ENCODE measurements at places on chromosomes 4 and X. TPM values are rescaled to one million over a fixed set of nuclear protein-coding genes. Genes with fewer than 3 reads are reported as not detected.
A peak's percentile ranks its signal among the peaks of the same experiment; 100 is the strongest.

CSAG3 gene
- not detected for total RNA-seq

THOC2 gene
- total RNA-seq = 62.9 TPM

FGA gene
- not detected for total RNA-seq

PPEF2 gene
- not detected for total RNA-seq

KIF4A gene
- 5.6 TPM for total RNA-seq

P2RY8 gene
- not detected for total RNA-seq

SMIM10L2A gene
- total RNA-seq = 0.66 TPM

GRCh38 chr4:8217871-8218270 lies 18.8 kb downstream of the SH3TC1 start:
- no peak for DNase-seq

DNA sequence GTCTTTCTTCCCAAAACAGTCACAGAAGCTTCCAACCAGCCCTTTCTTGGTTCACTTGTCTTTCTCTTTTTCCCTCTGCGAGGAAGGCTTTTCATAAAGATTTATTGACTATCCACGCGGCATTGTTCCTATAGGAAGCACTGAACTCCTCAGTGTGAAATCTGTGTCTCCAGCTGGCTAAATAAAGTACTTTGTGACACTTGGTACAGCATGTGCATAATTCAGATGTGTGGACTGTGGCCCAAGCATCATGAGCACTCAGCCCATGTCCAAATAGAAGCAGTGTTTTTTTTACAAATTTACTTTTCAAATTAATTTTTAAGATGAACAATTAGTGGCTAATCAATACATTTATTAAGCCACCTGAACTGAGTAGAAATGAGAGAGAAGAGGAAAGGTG lies 146.4 kb downstream of the EDA start:
- DNase-seq = no peak

DNA sequence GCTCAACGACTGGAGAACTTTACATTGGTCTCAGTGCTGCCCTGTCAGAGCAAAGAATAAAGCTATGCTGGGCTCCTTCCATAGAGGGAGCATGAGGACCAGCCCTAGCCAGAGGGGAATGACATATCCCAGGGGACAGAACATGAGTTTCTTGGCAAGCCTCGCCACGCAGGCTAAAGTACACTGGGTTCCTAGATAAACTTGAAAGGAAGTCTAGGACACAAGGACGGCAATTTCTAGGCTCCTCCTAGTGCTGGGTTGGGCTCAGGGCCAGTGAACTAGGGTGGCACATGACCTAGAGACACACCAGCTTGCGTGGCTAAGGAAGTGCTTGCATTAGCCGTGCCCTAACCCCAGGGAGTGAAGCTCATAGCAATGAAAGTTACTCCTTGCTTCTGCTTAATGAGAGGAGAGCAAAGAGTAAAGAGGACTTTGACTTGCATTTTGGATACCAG lies 141.0 kb downstream of the MAB21L2 start:
- DNase-seq = no peak

DNA sequence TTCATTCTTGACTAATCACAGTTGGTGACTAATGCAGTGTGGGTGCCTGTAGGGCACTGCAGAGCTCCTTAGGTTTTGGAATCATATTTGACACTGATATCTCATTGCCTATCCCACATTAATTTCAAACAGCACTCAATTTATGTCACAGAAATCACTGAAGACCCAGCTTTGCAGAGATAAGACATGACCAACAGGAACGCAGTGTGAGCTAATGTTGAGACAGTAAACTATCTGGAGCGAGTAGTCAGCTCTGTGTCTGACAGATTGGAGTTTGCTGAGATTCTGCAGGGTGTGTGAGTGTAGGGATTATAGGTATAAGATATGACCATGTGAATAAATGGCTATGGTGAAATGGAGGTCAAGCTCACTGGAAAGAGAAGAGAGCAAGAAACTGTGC lies 1586.1 kb upstream of the AGA start:
- no peak for DNase-seq

DNA sequence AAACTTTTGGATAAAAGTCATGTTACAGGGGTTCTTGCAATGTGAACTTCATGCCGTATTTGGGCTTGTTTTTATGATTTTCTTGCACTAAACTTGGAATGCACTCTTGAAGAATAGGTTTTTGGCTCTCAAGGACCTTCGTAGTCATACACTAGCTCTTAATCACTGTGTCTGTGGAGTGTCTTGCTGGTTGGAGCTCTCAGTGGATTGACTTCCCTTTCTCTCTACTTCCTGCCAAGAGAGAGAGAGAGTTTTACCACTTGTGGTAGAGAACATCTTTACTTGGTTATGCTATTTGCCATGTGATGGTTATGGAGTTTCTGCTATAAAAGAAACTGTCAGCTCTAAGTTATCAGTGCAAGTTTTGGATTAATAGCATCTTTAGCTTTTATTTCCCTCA lies 112.4 kb downstream of the BMPR1B start:
- peak; percentile 50 for DNase-seq

DNA sequence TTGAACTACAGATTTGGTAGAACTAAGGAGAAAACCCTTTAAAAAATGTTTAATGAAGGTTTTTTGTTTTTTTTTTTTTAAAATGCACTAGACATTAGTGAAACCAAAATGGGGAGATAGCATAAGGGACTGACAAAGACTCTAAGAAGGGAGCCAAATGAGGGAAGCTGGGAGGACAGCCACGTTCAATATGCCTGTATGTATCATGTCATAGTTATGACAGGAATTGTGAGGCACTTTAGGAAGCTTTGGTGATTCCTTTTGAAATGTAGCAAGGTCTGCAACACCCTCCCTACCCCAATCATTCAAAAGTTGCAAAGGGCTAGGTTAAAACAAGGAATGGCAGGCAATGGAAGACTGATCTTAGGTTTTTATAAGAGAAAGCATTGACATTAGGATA lies 526.0 kb downstream of the TLL1 start:
- no peak for DNase-seq

GRCh38 chr4:75849461-75849860 lies 52.8 kb downstream of the PPEF2 start:
- peak; percentile 19 for DNase-seq

DNA sequence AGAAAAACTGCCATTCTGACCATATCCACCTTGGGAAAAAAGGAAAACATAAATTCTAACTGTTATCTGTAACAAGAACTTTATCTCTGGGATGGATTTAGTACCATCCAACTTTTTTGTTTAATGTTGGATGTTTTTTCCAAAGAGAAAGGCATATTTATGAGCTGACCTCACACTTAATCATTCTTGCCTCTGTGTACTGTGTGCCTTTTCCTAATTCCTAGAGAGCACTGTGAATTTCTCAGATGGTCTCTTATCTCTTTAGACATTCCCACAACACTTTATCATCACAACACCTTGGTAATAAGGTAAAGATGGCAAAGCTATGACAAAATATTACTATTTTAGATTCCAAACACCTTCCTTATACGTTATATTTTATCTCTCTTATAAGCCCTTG lies 126.2 kb downstream of the COL4A6 start:
- no peak for DNase-seq

GRCh38 chrX:15404401-15405096 lies 20.3 kb upstream of the VEGFD start:
- peak; percentile 79 for DNase-seq

- peak; percentile 4 for DNase-seq
Measured at GRCh38 chr4:180134091-180134866, 2108.9 kb upstream of the TENM3 start.

DNA sequence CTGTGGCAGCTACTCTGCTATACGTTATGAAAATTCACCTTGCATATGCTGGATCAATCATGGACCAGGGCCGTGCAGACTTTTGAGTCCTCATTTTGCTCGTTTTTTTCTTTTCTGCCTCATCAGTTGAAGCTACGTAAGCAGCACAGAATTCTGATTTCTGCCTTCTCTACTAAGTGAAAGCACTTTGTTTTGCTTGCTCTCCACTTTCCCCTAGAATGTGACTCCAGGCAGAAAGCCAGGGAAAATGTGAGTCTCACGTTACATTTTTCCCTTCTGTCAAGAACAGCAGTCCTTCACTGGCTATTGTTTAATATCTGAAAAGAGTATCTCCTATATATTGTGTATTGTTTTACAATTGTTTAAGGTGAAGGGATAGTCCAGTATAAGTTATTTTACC lies 1840.1 kb downstream of the PCDH7 start:
- peak; percentile 94 for DNase-seq

- DNase-seq = no peak
Measured at GRCh38 chr4:90186229-90186628, 59.0 kb downstream of the CCSER1 start.

GRCh38 chr4:150082241-150082640 lies 4.0 kb downstream of the DCLK2 start:
- no peak for DNase-seq

- DNase-seq = no peak
Measured at GRCh38 chrX:118756101-118756500, 28.7 kb downstream of the IL13RA1 start.

- DNase-seq = peak; percentile 77
Measured at GRCh38 chrX:115330498-115331168, 41.1 kb downstream of the LUZP4 start.

DNA sequence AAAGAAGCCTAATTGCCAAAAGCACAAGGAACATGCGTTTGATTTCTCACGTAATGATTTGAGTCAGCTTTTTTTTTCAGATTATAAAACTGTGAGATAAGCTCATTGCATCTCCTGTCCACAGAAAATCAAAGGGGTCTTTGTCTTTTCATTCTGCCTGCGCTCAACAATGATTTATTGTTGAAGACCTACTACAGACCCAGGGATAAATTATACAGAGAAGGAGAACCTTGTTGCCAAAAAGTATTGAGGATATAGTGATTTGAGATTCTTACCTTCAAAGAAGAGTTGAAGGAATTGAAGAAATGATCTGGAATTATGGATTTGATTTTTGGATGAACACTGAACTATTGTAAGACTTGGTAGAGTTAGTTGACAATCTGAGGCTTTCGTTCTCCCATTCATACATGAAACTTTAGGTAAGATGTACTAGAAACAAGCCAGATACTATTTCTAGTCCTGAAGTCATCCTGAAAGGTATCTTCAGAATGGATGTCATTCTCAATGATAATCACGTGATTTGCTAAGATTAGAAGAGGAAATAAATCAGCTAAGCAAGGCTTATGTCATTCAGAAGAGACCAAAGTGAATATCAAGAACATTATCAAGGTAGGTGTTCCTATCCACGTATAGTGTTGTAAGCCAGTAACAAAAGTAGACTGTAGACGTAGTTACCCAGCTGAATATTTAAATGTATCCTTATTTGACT lies 71.1 kb upstream of the SCOC start:
- no peak for DNase-seq

DNA sequence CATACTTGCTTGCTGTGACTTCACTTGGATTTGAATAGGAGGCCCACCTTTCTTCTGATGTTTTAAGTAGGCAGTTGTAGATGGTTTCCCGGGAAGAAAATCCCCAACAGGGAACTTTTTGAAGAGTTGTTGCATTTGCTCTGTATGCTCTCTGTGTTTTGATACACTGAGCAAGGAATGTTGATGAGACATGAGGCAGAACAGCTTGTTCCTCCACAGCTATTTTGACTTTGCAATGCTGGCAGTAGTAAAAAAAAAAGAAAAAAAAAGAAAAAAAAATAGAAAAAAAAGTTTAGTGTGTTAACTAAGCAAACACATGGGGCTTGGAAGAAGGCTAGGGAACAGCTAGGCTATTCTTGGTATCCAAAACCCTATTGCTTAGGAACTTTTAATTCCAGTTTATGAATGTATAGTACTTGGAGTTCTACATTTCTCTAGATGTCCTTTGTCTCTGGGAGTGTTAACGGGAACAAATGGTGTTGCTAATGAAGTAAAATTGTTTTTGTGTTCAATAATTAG lies 23.4 kb upstream of the PAQR3 start:
- DNase-seq = no peak

DNA sequence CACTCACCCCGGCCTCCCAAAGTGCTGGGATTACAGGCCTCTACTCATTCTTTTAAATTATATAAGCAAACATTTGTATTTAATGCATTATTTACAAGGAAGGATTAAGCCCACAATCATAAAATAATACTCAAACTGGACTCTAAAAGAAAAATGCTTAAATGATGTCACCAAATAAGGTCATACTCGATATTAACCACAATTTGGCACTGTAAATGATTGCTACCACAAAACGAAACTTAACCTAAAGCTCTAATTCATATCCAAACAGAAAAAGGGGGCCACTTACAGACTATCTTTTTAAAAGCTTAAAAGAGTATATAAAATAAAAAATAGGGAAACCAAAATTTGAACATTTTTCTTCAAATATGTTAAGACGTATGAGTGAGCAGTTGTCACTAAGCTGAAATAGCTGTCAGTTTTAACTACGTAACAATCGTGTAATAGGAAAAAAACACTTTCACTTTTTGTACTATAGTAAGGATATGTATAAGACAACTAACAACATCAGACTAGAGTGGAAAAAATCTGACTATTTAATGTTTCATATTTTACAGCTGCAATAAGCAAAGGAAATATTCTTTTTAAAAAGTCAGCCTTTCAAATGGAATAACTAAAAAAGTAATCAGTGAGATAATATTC lies 108.2 kb upstream of the GPR34 start:
- DNase-seq = no peak

GRCh38 chr4:54877006-54877405 lies 219.2 kb downstream of the KIT start:
- DNase-seq = peak; percentile 58

DNA sequence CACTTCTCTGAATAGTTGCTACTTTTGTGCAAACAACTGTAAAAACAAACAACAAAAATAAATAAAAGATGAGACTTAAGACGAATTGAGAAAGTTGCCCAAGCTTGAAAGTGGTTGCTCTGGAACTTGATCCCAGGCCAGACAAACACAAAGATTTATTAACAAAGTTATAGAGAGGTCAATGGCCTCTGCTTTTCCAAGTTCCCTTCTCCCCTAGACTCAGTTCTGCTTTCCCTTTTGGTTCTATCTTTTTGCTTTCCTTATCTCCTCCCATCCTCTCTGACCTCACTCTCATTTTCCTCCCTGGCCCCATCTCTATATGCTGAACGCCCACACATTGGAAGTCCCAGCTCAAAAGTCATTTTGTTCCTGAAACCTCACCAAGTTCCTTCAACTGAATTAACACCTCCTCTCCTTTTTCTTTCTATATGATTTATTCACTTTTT lies 82.7 kb downstream of the MXRA5 start:
- peak; percentile 56 for DNase-seq

DNA sequence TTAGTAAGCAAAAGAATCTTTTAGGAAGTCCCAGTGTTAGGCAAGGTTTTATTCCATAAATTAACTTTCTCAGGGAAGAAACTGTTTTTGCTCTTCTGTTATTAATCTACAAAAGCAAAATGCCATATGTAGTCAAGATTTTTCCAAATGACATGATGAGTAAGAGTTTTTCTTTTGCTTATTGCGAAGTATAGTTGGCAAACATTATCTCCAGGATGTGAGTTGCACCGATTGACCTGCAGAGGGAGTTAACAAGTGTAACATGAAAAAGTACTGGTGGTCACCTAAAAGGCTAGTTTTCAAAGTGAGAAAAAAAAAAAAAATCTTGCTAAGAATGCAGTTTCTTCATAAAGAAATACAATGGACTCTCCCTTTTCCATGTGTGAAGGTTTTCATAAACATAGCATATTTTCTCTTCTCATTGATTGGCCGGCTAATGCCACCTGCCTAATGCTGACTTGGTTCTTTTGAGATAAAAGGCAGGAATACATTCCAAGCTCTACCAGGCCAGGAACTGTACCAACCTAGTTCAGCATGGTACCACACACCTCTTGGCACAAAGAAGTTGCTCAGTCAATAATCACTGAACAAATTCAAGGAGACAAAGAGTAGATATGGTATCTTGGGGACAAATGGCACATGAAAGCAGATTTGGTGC lies 100.2 kb downstream of the LNX1 start:
- peak; percentile 84 for DNase-seq

- no peak for DNase-seq
Measured at GRCh38 chrX:138485767-138486166, 225.8 kb downstream of the FGF13 start.
